ENCODE measurements at places on chromosomes 11 and 22.
A peak's percentile ranks its signal among the peaks of the same experiment; 100 is the strongest.

GRCh38 chr22:18110954-18111758 is 547 bp downstream of the TUBA8 start:
- no peak for DNase-seq

- DNase-seq = no peak
Measured at GRCh38 chr11:34316347-34317035, 41.3 kb downstream of the ABTB2 start.

GRCh38 chr11:48029681-48030290 is 49.4 kb downstream of the PTPRJ start:
- no peak for DNase-seq

DNA sequence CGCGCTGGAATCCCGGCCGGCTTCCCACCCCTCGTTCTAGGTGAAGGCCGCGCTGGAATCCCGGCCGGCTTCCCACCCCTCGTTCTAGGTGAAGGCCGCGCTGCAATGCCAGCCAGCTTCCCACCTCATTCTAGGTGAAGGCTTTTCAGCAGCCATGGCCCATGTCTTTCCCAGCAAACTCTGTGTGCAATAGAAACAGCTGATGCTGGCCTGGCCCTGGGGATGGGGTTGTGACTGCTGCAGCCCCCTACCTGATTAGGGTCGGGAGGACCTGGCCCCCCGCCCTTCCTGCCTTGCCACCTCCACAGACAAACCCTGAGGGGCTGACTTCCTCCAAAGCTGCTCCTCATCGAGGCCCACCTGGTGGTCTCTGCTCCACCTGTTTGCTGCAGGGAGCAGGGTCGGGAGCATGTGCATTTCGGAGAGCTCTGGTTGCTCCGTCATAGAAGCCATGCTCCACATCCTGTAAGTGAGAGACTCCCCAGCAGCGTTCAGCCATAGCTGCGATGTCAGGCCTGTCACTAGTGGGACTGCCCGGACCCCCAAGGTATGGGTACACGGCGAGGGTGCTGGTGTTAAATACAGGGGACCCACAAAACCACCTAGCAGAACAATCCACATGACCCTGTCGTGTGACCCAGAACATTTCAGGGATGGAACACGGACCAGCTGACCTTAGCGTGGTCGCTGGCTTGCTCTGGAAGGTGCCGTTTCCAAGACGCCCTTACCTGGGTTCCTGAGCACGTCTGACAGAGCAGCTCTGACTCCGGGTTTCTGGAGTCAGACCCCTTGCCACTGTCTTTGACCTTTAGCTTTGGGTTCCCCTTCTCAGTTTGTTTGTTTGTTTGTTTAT is 3.3 kb downstream of the ZBED4 start:
- no peak for DNase-seq

DNA sequence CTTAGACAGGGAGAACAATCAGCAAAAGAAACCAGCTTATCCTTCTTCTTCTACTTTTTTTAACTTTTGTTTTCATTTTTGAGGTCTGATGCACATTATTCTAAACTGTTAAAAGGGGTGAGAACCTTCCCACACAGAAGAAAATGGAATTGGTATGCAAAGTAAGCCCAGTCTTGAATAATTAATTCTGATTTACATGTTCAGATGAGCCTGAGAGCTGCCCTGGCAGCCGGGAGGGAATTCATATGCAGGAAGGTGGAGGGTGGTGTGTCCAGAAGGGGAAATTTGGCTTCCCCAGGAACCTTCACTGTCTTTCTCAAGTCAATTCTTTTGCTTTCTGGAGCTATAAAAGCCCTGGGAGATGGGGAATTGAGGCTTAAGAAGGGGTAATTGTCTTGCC is 181.0 kb downstream of the INSC start:
- DNase-seq = no peak

DNA sequence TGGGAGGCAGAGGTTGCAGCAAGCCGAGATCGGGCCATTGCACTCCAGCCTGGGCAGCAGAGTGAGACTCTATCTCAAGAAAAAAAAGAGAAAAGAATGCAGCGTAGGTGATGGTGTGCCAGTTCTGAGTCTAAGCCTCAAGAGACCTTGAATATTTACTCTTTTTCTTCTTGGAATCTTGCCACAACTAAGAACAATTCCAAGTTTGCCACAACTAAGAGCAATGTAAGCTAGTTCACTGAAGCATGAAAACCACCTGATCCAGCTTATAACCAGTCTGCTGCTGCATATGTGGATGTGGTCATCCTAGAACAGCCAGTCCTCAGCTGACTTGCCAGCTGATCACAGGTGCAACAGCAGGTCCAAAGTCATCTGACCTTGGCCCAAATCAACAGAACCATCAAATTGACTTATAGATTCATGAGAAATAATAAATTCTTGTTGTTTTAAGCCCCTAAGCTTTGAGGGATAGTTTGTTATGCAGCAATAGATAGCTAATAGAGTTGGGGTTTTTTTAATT is 25.4 kb upstream of the SEZ6L start:
- no peak for DNase-seq

- DNase-seq = no peak
Measured at GRCh38 chr11:57240757-57241156, 3.7 kb upstream of the APLNR start.

DNA sequence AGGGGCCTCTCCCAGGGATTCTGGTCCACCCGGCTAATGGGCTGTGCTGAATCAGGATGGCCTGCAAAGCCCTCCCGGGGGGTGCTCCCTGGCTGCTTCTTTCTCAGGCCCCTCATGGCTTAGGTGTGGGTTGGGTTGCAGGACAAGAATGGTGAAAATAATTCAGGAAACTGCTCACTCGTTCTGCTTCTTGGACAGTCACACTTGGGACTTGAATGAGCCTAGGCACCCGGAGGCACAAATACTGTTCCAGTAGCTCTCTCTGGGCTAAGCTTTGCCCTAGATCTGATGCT is 83.2 kb downstream of the TRIM29 start:
- DNase-seq = no peak

- peak; percentile 78 for DNase-seq
Measured at GRCh38 chr11:66080055-66080817, 10.2 kb downstream of the PACS1 start.

All from brain microvascular endothelial cell (primary cell).